Activated CD4-positive, alpha-beta T cell treated with anti-CD3 and anti-CD28 coated beads for 36 hours (primary cell): ENCODE measurements at places on chromosomes 16 and 17.

- DNase-seq, result peak; percentile 42
Measured at GRCh38 chr16:81885976-81886586, 107.0 kb downstream of the PLCG2 start.

DNA sequence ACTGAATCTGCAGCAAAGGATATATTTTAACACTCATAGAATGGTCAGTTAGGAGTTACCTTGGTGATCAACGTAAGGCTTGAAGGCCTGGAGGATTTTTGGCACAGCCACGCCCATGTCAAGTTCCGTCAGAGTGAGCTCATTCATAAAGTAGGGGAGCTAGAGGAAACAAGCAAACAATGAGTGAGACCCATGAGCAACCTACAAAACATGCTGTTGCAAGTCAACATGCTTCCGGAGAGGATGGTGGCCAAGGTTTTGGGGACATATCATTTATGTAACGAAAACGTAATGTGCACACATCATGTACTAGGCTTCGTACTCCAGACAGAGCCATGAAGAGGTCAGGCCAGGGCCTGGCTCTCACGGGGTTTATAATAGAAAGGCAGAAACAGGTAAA lies 41.1 kb upstream of the ERN1 start:
- DNase-seq, result no peak

DNA sequence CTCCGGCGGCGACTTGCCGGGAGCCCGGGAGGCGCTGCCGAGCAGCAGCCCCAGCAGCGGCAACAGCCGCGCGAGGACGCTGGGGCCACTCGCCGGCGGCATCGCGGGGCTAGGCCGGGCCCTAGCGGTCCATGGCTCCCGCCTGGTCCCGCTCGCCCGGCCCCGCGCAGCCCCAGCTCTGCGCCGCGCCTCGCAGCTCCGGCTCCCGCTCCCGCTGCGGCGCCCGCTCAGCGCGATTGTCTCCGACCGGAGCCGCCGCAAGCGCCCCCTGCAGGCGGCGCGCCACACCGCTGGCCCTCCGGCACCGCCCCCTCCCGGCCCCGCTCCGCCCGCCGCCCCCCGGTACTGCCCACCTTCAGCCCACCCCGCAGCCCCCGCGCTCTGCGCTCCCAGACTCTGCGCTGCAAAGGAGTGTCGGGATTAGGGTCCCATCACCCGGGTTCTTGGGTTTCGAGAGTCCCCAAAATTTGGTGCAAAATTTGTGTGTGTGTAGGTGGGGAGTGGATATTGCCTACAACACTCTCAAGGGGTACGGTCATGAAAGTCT lies at the start of gene FAM171A2:
Gene FAM171A2 (minus strand): TSS at position 241 of the 547 bp plus-strand sequence. CDS start 139 bp downstream, at position 102.
- peak; percentile 84 for DNase-seq

DNA sequence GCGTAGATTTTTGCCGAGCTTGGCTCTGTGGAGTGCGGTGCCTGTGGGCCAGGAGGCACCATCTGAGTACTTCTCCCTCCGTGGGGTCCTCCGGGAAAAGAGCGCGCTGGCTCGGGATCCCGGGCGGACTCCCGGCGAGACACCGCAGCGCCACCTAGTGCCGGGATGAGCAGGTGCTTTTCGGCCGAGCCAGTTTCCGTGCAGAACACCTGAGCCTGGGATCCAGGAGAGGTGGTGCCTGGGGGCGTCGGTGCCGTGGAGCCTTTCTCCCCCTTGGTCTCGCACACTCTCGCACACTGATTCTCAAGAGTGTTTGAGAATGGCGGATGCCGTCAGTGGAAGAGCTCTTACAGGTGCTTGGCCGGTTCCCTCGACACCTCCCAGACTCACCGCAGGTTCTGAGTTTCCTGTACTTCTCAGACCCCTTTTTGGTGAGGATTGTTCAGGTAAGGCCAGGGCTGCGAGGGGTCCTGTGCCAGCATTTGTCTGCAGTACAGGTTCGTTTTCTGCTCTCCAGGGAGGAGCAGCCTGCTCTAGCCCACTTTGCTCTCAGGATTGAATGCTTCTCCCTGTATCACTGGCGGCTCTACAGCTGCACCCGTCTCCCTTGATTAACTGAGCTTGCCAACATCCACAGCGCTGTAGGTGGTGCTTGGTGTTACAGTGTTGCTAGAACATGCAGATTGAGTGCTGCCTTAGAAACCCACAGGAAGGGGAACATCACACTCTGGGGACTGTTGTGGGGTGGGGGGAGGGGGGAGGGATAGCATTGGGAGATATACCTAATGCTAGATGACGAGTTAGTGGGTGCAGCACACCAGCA lies 23.3 kb downstream of the TBCD start:
- DNase-seq, result peak; percentile 74

- peak; percentile 81 for DNase-seq
Measured at GRCh38 chr17:43576563-43577229, 30.6 kb upstream of the ETV4 start.

DNA sequence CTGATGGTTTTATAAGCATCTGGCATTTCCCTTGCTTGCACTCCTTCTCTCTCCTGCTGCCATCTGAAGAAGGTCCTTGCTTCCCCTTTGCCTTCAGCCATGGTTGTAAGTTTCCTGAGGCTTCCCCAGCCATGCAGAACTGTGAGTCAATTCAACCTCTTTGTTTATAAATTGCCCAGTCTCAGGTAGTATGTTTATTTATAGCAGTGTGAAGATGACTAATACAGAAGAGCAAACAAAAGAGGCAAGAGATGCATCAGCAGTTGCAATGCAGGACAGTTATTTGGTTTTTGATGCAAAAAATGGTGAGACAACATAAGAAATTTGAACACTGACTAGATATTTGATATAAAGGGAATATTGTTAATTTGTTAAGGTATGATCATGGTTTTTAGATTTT lies 16.8 kb downstream of the TMEM100 start:
- no peak for DNase-seq

DNA sequence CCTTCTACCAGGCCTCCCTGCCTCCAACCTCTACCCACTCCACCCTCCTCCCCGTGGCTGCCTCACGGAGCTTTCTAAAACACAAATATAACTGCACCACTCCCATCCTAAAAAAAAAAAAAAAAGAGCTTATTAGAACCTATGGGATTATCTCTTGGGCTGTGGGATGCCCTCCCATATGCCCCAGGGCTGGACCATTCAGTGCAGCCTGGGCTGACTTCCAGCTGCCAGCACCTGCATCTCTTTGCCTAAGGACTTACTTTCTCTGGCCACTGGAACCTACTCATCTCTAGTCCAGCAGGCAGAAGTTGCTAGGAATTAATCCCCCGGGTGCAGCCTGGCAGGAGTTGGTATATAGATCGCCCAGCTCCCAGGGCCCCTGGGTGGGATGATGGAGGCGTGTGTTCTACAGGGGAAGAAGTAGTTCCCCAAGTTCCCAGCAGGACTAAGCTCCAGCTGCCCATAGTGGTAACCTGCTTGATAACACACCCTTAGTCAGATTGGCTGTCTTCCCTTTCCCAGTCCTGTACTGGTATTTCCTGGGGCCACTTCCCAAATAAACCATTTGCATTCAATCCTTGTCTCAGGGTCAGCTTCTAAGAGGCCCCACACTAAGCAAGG lies 10.3 kb downstream of the MPP3 start:
- no peak for DNase-seq

DNA sequence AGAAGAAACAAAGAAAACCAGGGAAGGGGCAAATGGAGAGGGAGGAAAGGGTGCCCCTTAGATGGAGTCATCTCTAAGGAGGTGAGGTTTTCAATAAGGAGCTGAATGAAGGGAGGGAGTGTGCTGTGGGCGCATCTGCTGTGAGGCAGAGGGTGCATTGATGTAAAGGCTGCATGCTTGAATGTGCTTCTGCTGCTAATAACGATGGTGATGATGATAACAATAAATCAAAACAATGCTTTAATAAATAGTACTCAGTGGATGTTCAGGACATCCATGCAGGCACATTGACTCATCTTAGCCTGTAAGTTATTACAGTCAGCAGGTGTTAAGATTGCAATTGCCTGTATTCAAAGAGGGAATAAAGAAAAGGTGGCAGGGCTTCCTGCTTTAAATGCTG lies 87.8 kb downstream of the SHISA6 start:
- DNase-seq, result no peak

- no peak for DNase-seq
Measured at GRCh38 chr17:22131740-22132139, 439.4 kb downstream of the KCNJ18 start.

- no peak for DNase-seq
Measured at GRCh38 chr16:22417019-22417418, 42.6 kb upstream of the CDR2 start.

DNA sequence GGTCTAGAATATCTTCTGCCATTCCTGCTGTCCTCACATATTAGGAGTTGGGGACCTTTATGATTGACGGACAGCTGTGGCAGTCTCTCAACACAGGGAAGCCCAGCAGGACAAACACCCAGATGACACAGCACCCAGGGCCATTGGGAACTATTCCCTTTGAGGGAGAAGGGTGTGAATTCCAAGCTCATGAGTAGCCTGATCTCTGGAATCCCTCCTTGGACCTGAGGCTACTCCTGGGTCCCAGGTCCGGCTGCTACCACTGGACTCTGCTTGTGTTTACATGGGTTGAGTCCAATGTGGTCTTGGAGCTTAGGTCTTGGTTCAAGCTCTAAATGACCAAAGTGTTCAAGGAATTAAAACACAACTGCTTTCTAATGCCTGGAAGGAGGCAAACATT lies 78.9 kb downstream of the SLC6A2 start:
- no peak for DNase-seq

DNA sequence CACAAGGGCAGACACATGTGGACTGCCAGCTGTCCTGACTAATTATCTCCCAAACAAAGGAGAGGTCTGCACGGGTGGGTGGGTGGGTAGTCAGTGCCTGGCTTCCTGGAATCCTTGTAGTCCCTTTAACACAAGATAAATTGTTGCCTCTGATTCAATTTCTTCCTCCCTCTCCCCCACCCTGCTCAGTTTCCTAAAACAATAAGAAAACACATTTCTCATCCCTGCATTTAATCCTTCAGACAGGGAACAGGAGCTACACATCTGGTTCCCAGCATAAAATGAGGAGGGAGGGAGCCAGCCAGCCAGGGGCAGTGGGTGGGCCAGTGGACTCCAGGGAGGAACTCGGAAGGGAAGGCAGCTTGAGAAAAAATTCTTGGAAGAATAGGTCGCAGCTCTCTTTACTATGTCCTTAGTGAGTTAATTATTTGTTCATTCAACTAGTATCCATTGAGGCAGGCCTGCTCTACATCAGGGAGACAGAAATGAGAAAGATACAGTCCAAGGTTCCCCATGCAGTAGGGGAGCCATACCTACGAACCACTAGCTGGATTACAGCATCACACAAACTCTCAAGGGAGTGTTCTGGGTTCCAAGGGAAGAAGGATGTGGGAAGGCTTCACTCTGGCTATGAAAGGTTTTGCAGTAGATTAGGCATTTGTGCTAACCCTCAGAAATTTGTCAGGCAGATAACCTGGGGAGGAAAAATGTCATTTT lies 58.3 kb downstream of the CCT6B start:
- DNase-seq, result no peak

DNA sequence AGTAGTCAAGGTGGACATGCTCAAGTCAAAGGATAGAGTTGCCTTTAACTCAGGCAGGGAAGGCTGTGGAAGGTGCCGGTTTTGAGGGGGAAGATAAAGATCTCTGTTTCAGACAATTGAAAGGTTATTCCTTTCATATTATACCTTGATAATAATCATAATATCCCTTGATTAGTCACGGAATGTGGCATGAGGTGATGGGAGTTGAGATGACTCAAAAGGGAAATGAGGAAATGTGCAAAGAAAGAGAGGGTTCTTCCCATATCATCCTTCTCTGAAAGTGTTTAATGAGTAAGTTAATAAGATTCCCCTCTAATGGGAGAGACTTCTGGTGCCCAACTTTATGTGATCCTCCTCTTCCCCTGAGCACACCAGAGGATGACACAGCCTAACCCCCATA lies 43.1 kb upstream of the HS3ST2 start:
- no peak for DNase-seq

- DNase-seq, result no peak
Measured at GRCh38 chr16:26768385-26769010, 298.2 kb upstream of the C16orf82 start.

GRCh38 chr17:66665194-66665593 lies 169.7 kb upstream of the CACNG5 start:
- peak; percentile 20 for DNase-seq

DNA sequence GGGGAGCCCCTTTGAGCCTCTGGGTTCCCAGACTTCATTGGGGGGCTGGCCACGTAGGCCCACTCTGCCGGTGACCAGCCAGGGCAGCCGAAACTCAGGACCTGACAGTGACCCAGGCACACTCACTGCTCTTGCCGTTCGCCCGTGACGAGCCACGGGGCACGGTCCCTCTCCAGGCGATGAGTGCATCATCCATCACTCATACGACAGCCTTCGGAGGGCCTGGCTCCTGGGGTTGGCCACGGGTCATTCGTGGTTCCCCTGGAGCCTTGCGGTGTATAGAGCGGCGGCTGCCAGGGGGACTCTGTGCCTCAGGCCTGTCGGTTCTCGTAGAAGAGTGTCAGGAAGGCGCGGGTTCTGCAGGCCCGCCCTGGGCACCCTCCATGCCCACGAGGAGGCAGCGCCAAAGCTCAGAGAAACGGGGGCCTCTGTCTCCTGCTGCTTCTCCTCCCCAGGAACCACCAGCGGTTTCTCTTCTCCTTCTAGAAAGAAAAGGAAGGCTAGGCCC lies 11.2 kb upstream of the NUDT16L1 start:
- DNase-seq, result no peak

- DNase-seq, result no peak
Measured at GRCh38 chr16:8665529-8665928, 8.9 kb upstream of the ABAT start.

DNA sequence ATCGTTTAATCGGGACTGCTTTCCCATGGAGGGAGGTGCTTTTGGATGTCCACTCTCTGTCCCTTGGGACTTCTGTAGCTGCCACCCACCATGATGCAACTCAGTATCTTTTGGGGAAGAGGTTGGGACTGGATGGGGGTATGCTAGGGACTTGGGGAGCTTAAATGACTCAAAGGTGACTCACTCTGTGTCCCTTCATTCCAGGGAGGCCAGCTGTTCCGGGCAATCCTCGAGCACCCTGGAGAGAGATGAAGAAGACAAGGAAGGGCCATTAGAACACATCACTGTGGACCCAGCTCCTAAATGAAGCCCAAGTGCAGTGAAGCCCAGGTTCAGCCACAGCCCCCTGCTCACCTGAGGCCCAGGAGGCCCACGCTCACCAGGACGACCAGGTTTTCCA lies 4.6 kb downstream of the COL1A1 start:
- DNase-seq, result no peak

DNA sequence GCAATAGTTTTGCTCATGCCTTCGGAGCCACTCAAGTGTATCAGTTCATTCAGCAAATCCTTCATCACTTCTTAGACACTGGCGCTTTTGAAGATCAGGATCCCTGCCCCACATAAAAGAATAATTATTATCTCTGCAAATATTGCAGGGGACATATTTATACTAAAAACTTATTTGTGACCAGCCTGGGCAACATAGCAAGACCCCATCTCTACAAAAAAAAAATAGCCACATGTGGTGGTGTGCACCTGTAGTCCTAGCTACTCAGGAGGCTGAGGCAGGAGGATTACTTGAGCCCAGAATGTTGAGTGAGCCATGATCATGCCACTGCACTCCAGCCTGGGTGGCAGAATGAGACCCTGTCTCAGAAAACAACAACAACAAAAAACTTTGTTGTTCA lies 1.7 kb upstream of the APPBP2 start:
- DNase-seq, result no peak
